ENCODE measurements at places on chromosomes 16 and 17.
A peak's percentile ranks its signal among the peaks of the same experiment; 100 is the strongest.

DNA sequence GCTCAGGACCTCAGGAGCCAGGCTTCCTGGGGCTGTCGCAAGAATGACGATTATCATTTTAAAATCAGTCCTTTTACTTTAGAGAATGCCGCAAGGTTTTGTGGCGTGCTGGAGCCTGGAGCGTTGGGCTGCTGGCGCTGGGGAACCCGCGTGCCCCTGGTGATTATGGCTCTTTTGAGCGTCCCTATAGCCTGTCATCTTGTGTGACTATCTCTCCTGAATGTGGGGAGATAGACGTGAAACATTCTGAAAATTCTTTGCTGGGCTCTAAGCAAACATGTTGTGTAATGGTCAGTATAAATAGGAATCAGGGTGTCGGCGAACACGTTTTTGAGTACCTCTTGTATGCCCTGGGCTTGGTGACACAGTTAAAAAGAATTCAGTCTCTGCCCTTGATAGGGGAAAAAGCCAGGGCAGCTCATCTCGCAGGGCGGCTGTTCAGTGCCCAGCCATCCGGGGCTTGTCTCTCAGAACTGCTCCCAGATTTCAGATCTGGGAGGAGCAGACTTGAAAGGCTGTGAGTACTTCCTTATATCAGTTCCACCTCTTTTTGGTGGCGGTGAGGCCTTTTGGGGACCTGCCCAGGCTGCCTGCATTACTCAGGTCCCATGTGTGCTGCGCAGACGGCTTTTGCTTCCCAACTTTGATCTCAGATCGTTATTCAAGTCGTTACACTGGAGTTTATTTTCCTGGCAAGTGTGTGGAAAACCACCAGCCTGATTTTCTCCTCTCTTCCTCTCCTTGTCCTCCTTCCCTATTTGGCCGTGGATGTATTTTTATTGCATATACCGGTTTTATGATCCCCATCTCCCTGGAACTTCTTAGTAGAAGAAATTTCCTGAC lies 973 bp downstream of the SLC7A6 start:
- peak; percentile 33 for DNase-seq

DNA sequence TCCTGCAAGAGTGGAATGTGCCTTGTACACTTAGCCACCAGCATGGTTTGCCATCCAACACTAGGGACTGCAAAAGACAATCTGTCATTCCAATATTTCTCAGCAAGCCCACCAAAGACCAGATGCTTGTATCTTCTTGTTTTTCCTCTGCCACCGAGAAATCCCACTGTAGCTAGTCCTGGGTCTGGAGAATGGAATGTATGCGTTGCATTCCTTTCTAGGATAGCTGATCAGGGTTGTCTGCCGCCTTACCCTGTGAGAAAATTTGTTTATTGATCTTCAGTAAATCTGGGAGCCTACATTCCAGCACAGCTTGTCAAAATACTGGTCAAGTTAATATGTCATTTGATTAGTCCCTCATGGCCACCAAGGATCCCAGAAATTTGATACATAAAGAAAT lies 28.1 kb upstream of the ADAMTS18 start:
- DNase-seq, result no peak

DNA sequence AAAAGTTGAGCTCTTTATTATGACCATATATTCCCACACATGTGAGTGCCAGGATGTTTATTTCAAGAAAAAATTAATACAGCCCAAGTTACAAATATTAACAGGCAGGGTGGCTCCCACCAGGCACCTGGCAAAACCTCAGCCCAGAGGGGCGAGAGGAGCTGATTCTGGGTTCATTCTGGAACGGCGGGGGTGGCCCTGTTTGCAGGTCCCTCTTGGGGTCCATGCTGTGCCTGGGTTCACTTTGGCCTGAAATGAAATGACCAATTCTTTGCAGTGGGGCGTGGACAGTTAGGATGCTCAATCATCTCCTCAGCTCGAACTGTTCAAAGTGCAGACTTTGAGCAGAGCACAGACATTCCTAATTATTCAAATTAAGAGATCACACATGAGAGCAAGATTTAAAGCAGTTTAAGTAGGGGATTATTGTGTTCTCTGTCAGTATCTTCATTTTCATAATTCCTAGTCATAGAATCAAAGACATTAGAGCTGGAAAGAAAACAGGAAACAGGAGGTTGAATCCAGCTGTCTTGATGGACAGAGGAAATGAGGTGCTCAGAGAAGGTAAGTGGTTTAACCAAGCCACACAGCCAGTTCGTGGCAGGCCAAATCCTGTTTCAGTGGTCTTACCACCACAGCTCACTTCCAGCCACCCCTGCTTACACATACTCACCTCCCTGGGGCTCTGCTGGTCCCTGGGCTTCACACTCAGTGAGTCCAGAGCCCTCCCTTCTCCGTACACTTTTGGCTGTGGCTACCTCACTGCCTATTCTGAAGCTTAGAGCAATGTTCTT lies 363.9 kb upstream of the TNRC6C start:
- no peak for DNase-seq

DNA sequence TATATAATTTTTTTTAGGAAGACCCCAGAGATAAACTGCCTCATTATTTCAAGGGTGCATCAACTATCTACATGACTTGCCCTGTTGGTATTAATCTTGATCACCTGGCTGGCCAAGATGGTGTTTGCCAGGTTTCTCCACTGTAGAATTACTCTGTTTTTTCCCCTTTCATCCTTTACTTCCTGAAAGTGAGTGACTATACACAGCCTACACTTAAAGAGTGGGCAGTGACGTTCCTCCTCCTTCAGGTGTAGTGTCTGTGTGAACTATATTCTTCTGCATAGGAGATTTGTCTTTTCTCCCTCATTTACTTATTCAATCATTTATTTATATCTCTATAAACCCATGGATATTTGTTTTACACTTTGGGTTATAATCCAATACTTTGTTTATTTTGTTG lies 246.7 kb downstream of the IRF8 start:
- DNase-seq, result no peak

DNA sequence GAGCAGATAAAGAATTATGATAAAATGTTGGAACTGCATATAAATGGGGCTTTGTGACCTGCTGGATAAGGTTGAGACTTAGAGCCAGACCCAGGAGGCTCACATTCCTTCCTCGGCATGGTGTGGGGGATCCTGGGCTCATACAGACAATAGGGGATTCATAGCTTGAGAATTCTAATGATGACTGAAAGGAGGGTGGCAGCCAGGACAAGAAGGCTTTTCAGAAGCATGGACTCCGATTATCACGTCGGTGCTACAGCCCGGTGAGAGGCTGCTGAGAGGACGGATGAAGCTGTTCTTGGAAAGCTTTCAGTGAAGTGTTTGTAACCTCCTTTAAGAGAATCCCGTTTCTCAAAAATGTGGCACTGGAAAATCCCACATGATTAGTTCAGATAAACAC lies 167.2 kb downstream of the ANKFN1 start:
- no peak for DNase-seq

GRCh38 chr17:927611-928461 lies 51.7 kb downstream of the NXN start:
- no peak for DNase-seq

DNA sequence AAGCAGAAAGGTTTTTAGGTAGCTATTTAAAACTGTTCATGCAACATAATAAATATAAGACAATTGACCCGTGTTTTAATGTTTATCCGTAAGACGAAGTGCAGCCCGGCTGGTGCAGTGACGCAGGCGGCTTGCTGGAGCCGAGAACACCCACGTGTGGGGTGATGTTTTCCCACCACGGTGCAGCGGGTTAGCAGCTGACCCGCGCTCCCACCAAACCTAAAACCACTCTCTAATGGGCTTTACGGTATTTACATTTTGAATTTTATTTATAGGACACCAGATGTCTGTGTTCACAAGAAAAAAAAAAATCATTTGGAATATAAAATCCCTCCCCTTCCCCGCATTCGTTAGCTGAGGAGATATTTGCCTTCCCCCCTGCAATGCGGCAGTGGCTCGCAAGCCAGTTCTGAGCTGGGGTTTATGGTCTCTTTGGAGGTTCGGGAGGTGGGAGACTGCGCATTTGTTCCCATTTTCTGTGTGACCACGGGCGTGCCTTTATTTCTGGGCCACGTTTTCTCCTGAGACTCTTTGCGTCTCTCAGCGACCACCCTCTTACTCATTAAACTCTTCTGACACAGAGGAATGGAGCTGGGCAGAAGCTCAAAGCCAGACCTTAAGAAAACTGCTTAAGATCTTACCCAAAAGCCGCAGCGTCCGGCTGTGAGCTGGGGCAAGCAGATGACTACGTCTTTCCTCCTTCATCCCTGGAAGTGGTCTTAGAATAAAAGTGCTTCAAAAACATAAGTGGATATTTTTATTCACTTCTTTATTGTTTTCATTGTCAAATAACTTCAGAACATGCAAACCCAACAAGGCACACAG lies 301.1 kb downstream of the IRF8 start:
- no peak for DNase-seq

GRCh38 chr17:40366076-40366860 lies 1.7 kb upstream of the GJD3 start:
- DNase-seq, result no peak

DNA sequence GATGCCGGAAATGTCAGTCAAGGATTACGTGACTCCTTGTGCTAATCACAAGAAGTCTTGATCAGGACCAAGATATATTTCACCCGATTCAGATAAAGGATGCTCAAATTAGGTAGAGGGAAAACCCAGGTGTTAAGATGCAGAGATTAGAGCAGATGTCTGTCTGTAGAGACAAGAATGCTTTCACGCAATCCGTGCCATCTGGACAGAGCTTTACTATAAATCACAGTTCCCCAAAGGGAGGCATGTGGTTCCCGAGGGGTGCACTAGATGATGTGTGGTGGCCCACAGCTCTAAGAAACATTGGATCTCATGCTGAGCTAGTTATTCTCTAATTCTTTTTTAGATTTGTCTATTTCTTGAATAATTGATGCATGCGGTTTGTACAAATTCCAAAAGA lies 9.8 kb upstream of the MAP3K14 start:
- no peak for DNase-seq

DNA sequence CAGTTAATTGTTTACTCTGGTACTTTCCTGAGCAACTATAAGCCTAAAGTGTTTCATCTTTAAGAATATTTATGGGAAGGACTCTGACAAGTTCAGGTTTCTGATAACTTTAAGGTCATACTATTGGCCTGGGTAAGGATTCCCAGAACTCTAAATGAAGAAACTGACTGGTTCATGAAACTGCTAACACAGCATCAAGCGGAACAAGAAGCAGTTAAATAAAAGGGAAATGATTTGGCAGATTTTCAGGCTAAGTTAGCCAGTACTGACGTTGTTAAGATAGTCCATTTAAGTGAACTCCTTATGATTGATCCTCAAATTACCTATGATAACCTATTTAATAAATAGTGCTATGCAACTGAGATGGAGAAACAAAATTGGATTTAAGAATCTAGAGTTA lies 101.6 kb upstream of the CES5A start:
- DNase-seq, result no peak

DNA sequence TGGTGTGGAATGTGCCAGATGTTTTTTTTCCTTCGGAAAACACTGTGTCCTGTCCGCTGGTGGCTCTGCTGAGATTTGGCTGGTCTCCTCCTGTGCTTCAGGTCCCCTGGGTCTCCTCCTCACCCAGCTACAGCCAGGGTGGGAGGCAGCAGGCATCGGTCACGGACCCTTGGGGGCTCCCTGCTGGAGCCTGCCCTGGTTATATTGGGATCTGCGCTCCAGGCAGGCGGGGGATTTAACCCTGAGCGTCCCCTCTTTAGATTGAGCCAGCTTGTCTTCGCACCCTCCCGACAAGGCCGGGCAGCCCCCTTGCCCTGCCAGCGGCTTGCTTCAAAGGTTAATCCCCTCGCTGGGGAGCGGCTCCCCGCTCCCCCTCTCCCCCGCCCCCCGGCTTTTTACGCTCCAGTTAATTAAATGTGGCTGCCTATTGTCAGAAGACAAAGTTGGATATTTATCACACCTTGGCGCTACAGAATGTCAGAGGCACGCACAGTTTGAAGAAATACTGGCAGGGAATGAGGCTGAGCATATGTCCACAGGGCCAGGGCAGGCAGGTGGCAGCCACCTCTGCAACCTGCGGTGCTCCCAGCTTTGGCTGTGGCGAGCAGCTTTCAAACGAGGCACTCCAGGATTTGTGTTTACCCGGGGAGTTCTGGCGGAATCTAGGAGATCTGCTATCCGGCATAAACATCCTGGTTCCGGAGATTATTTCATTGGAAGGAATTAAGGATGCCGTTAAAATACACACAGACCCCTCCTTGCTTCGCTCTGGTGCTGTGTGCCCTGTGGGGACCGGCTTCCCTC lies 38.2 kb upstream of the GSE1 start:
- DNase-seq, result peak; percentile 37

- DNase-seq, result peak; percentile 31
Observed at GRCh38 chr16:50627419-50627818, 53.7 kb downstream of the SNX20 start.

DNA sequence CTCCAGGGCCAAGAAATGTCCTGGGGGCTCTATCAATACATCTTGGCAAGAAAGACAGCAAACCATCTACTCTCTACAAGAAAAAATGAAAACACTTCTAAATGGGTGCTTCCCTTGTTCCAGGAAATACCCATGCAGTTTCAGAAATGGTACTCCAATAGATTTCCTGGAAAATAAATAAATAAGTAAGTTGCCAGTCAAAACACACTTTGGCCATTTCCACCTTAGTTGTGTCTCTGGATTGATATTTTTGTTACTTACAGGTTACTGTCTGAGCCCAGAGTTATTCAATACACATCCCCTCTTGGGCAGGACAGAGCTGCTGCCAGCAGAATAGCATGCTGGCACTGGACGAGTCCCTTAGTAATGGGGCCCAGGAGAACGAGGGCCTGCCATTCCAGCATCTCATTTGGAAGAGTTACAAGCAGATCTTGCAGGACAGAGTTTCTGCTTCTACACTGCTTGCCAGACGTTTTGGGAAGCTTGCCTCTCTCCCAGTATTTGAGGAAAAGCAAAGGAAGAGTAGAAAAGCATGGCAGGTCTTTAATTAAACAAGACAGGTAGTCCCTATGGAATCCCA lies 100.5 kb downstream of the SMG6 start:
- DNase-seq, result no peak

DNA sequence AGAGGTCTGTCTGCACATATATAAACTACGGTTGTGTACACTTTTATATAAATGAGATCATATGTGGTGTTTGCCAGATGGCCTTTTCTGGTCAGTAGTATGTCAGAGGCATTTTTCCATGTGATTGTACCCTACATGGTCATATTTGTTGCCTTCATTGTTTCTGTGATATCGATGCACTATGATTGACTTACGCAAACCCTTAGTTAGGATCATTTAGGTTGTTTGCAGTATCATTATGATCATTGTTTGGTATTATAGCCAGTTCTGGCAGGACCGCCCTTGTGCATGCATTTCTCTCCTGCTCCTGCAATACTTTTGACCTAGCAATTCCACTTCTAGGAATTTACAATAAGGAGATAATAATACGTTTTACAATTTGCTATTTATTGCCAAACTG lies 169.1 kb downstream of the MSI2 start:
- DNase-seq, result no peak

DNA sequence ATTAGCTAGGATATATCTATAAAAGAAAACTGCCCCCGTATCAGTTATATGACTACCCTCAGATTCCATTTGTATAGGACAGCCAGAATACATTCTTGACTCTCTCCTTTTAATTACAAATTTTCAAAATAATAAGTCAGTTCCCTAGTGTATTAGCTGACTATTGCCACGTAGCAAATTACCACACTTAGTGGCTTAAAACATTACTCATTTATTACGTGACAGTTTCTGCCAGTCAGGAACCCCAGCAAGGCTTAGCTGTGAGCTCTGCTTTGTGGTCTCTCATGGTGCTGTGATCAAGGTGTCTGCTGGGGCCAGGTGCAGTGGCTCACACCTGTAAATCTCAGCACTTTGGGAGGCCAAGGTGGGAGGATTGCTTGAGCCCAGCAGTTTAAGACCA lies 13.9 kb upstream of the SCNN1B start:
- no peak for DNase-seq

All from nephron progenitor cell (in vitro differentiated cells).